Activated CD4-positive, alpha-beta T cell treated with anti-CD3 and anti-CD28 coated beads, Interleukin-2, amount 50 U/mL, for 24 hours (primary cell): ENCODE measurements at places on chromosomes 1 and 21.

GRCh38 chr1:156203331-156203730 lies 9.4 kb downstream of the SLC25A44 start:
- no peak for DNase-seq

DNA sequence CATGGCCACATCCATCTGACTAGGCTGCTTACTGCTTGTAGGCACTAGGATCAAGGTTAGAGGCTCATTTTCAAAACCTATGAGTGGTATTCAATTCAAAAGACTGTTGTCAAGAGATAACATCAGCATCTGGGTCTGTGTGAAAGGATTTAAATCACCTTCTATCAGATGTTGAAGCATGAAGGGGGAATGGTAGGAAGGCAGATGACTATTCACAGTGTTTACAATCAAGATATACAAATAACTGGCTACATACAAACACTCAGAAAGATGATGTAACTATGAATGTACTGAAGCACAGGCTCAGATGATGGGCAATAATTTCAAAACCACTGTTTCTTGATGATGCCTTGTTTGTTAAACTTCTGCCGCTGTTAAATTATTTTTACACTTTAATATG lies 249.2 kb downstream of the SLC45A1 start:
- DNase-seq = no peak

DNA sequence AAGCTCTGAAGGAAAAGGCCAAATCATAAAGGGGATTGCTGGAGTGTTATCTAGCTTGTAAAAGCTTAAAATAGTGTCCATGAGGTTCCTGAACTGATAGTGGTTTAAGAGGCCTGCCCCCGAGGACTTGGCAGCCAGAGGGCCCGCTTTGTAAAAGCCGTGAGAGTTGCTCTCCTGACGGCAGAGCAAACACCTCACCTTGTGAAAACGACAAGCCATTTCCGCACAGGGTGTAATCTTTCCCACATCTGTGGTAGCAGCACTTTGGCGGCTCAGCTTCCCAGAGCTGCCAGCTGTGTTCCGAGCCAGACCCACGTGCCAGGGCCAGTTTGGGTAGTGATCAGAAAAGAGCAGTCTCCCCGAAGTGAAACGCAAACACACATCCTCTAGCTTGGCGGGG lies 37.0 kb downstream of the SERBP1 start:
- no peak for DNase-seq

GRCh38 chr21:24278711-24279110 lies 1328.6 kb downstream of the MRPL39 start:
- DNase-seq = no peak

GRCh38 chr1:100700586-100700985 lies 19.0 kb upstream of the VCAM1 start:
- DNase-seq = no peak

GRCh38 chr1:230186003-230186863 lies 119.2 kb downstream of the GALNT2 start:
- DNase-seq = no peak

DNA sequence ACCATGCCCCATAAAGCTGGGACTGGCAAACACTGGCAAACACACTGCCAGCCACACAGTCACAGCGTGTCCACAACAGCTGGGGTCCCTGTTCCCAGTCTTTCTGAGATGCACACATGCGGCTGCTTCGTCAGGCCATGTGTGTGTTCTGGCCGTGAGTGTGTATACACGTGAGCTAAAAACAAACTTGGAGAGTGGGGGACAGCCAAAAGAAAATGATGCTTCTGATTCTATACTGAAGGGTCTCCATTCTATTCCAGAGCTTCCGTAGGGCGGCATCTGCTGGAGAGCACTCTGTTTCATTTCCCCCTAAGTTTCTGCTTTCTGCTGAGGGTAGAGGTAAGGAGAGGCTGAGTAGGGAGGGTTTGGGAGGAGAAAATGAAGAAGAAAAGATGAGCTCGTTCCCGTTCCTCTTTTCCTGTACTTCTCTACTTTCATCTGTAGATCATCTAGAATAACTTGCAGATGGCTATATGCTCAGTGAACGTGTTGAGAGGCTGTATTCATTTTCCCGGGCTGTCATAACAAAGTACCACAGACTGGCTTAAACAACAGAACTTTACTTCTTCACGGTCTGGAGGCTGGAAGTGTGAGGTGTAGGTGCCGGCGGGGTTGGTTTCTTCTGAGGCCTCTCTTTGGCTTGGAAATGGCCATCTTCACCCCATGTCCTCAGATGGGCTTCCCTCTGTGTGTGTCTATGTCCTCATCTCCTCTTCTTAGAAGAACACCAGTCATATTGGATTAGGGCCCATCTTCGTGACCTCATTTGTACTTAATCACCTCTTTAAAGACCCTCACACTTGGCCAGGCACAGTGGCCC lies 151.6 kb downstream of the TOMM20 start:
- DNase-seq = no peak

DNA sequence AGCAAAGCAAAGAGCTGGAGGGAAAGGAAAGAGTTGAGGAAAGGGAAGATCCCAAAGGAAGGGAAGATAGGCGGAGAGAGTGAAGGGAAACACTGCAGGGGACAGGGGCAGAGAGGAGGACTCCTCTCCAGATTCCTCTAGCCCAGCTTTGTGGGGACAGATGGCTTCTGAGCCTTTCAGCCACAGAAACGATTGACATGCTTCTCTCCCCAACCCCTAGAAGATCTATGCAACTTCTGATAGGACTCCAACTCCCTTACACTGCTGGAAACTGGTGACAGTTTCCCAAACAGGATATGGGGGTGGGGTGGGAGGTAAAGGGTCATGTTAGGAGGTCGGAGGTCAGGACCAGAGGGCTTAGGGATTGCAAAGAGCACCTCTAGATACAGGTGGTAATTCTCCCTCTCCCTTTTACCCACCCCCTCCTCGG lies 6.5 kb downstream of the MEX3A start:
- no peak for DNase-seq
